ENCODE measurements at places on chromosomes 7 and 10.

- no peak for DNase-seq
These were observed 197.7 kb downstream of the TCERG1L start for GRCh38 chr10:131113709-131114291.

DNA sequence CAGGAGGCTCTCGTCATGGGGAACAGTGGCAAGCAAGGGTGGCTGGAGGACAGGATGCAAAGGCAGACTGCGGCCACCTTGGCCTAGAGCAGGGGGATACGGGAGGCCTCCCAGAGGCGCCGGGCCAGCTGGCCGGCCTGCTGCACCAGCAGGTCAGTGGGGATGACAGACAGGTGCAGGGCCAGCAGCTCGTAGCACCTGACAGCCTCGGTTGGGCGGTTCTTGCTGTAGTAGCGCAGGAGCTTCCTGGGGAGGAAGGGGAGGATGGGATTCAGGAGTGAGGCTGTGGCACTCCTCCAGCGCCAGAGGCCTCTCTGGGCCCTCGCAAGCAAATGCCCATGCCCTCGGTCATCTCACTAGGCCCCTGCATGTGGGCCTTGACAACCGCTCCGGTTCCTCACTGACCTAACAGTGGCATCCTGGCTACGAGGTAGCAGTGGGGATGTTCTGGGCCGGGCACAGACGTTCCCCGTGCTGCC is 2.5 kb upstream of the PYROXD2 start:
- no peak for DNase-seq

DNA sequence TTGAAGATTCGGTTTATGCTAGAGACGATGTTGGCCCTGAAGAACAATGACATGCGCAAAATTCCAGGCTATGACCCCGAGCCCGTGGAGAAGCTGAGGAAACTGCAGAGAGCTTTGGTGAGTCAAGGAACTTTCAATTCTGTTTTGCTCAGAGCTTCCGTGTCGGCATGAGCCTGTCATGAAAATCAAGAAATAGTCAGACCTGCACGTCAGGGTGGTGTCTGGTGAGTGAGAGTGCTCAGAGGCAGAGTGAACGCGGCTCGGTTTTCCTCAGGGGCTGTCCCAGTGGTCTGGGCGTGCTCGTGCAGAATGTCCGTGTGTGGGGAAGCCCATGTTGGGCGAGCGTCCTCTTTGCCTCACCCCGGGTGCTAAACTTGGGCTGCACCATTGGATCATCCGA is 12.6 kb downstream of the NOM1 start:
- DNase-seq: no peak

- DNase-seq: no peak
These were observed 1.0 kb upstream of the EPHB6 start for GRCh38 chr7:142853739-142854371.

- peak; percentile 52 for DNase-seq
These were observed 37.8 kb downstream of the CLRN3 start for GRCh38 chr10:127854769-127855590.
